ENCODE measurements at places on chromosomes 1 and 21.

- DNase-seq = no peak
Observed at GRCh38 chr21:43367296-43367695, 59.6 kb downstream of the SIK1 start.

GRCh38 chr1:151401125-151401788 is 1.9 kb downstream of the PSMB4 start:
- no peak for DNase-seq

GRCh38 chr1:228358039-228358763 is 48.4 kb downstream of the TRIM11 start:
- DNase-seq = peak; percentile 34

- DNase-seq = no peak
Observed at GRCh38 chr1:91490501-91490900, 10.2 kb upstream of the CDC7 start.

DNA sequence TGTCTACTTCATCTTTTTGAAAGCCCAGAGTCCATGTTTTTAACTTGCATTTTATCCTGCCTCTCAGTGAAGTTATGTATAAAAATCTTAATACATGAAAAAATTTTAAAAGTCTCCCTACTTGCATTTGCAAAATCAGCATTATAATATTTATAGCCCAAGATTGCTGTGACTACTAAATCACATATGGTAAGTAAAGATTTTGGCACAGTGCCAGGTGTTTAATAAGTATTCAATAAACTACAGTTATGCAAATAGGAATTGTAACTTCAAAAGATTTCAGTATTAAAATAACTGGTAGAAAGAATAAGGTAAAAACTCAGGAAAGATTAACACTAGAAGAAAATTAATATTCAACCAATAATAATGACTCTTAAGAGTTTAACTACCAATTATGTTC is 641.7 kb downstream of the LRRIQ3 start:
- no peak for DNase-seq

GRCh38 chr21:44896561-44897286 is 23.2 kb upstream of the PTTG1IP start:
- DNase-seq = no peak

DNA sequence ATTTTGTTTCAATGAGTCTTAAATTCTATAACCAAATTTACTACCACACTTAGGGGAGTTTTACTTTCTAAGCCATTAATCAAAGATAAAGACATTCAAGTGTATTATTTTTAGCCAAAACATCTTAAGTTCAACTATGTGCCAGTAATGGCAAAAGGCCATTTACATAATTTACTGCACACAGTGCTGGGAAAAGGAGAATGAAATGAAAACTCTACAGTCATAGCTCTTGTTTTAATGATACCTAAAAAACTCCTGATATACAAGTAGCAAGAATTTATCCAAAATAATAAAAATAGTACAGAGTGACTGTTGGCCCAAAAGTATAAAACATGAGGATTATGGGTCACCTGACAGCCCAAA is 42.4 kb upstream of the C1orf198 start:
- DNase-seq = no peak

- no peak for DNase-seq
Observed at GRCh38 chr1:230261928-230262650, 164.0 kb downstream of the PGBD5 start.

GRCh38 chr1:182149411-182149965 is 88.0 kb upstream of the ZNF648 start:
- DNase-seq = peak; percentile 50

DNA sequence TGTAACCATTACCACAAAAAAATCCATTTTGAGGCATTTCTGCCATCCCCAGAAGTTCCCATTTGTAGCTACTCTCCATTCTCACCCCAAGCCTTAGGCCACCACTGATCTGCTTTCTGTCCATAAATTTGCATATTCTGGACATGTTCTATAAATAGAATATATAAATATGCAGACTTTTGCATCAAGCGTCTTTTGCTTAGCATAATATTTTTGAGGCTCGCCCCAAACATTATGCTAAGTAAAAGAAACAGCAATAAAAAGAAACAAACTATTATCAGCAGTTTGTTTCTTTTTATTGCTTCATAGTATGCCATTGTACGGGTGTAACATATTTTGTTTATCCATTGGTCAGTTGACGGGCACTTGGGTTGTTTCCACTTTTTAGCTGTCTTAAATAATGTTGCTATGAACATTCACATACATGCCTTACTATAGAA is 7.9 kb downstream of the TFAP2E start:
- no peak for DNase-seq

DNA sequence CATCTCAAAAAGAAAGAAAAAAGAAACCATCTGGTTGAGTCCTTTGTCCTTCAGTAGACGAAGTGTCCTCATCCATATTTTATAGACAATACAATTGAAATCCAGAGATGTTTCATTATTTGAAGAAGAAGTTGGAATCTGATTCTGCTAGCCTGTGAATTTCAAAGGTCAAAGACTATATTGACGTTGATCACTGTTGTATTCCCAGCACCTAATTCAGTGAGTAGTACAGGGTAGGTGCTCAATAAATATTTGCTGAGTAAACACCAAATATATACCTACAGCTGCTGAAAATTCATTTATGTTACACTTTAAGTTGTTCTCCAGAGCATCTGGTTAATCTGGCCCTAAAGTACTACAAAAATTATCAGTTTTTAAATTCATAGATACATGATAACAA is 135.2 kb downstream of the CACNA1E start:
- DNase-seq = no peak

GRCh38 chr21:44847261-44848056 is 26.0 kb downstream of the PTTG1IP start:
- DNase-seq = no peak

- no peak for DNase-seq
Observed at GRCh38 chr1:208233546-208233945, 10.6 kb downstream of the PLXNA2 start.

DNA sequence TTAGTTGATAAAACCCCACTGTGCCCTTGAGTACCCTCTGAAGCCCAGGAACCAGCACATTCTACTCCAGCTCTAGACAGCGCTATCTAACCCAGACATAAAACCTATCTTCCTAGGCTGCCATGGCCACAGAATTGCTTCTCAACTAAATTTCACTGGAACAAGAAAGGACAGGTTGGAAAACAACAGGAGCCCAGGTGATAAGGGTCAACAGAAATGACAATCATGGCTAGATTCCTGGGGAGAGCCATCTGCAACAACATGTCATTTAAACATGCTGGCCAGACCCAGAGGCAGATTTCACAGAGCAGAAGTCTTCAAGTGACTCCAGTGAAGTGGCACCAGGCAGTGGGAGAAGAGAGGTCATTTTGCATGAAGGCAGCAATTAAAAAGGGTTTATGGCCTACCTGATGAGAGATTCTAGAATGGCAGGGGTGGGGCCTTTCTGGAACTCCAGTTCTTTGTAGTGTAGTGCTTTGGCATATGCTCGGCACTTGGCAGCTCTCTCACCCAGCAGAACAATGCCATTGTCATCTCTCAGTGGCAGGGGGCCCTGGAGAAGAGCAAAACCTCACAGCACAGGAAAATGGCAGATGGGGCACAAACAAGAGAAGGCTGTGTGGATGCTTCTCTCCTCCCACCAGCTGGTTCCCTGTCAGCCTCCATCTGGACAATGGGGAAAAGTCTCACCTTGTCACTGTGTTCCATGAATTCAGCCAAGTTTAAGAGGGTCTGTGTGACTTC is 9.9 kb downstream of the ANGPTL7 start:
- no peak for DNase-seq

- no peak for DNase-seq
Observed at GRCh38 chr1:8457760-8458381, 140.0 kb downstream of the SLC45A1 start.

DNA sequence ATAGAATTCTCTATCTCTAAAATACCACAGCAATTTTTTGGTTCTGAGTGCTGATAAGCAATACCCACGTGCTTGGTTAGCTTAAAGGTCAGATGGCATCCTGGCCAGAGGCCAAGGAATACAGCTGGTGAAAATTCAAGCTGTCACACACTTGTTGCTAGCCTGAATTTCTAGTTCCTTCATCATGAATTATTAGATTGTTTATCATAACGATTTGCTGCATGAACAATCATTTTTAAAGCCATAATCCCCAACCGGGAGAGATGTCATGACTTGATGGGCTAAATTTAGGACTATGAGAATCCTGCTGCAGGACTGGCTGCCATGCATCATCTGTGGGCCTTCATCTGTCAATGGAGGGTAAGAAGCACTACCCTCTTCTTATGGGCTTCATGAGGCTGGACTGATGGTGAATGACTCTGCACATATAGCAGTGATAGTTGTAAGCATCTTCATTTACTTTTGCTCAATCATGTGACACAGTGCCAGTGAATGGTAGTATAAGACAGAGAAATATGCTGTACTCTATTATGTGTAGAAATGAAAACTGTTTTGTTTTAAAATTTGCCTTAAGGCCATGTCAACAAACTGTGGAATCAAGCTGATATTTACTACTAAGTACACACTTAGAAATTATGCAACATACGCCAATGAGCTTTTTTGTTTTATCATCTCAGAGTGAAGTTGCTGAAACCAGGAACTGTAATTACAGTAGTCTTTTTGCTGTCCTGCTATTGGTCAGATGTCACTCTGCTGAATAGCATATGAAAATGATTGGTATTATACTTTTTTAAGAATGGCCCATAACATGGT is 80.5 kb upstream of the RALGPS2 start:
- no peak for DNase-seq

GRCh38 chr1:210151052-210151672 is 81.4 kb upstream of the SERTAD4 start:
- DNase-seq = no peak

- no peak for DNase-seq
Observed at GRCh38 chr1:221874285-221875003, 132.6 kb upstream of the DUSP10 start.

DNA sequence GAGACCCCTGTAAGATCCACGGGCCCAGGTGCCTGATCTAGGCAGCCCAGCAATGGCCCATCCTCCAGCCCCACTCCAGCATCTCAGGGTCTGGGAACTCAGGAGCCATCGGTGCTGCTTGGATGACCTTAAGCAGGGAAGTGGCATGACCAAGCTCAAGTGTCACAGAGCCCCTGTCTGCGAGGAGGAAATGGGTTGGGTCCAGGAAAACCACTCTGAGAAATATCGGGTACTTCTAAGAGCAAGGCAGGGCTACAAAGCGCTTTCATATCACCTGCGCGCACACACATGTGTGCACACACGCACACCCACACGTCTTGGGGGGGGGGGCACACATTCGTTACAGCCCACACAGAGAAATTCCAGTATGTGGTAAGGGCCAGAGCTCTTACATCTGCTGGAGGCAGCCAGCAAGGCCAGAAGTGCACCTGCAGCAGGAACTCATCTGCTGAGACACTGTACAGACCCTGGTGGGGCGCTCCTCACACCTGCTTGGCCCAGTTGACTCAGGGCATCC is 32.6 kb upstream of the SPOCD1 start:
- peak; percentile 44 for DNase-seq

DNA sequence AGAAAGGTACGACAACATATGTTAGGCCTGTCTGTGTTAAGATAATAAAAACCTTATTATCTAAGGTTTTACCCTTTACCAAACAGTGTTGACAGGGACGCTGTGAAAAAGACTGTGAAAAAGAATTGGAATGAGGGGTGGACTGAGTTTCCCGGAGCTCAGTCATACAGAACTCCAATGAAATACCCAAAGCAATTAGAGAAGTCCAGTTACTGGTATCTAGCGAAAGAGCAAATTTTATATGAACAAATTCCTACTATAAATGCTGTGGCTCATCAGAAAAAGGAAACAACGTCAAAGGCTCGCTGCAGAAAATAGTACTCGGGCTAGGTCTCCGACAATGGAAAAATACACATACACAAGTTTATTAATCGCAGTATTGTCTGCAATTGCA is 708 bp upstream of the RBBP5 start:
- DNase-seq = no peak

DNA sequence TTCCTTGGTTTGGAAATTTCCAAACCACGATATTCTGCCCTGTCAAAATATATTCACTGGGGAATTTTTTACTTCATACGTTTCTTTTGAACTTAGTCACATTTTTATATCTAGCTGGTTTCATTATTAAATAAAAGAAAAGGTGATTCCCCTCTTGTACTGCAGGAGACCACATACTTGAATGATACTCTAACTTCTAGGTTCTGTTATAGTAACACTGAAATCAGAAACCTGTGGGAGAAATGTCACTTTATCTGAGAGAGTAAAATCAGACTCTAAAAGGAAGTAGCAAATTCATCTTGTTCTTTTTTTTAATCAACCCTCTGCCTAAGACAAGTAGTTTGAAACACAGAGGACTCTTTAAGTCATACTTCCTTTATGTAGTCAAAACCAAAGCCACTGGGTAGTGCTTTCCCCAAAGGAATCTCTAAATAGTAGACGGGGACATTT is 34.4 kb downstream of the MRPL39 start:
- peak; percentile 82 for DNase-seq

- peak; percentile 14 for DNase-seq
Observed at GRCh38 chr1:230867101-230867902, 1.0 kb downstream of the C1orf198 start.

GRCh38 chr21:25691976-25692375 is 42.7 kb downstream of the ATP5PF start:
- no peak for DNase-seq

DNA sequence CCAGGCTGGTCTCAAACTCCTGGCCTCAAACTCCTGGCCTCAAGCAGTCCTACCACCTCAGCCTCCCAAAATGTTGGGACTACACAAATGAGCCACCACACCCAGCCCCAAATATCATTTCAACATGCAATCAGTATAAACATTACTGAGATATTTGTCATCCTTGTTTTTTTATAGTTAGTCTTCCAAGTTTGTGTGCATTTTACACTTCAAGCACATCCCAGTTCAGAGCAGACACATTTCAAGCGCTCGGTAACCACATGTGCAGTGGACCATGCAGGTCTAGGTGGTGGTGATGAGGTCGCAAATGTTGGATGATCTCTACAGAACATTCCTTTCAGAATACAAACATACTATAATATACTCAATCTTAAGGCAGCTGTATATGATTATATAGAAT is 23.8 kb upstream of the APP start:
- DNase-seq = no peak

DNA sequence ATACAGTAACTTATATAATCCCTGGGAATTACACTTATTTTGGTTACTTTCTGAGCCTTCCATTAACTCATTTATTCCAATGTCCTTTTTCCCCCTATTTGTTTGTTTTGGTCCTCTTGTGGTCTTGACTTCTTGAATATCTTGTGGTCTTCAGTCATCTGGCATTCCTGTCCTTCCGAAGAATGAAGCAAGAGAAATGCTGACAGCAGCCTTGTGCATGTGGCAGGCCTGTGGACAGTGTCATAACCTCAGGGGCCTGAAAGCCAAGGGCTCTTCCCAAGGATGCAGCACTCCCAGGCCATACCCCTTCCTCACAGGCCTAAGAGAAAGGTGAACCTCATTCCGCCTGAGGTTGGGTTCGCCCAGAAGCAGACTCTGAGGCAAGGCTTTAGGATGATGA is 470.2 kb downstream of the DISC1 start:
- no peak for DNase-seq

Data from activated CD4-positive, alpha-beta T cell treated with anti-CD3 and anti-CD28 coated beads, Interleukin-2, Interleukin-6, amounts not matched to agents 100 ng/mL and 50 ng/mL, durations not matched to agents 16 hours and 8 hours (primary cell).